ENCODE measurements at places on chromosomes 11 and 22. TPM values are rescaled to one million over a fixed set of nuclear protein-coding genes. Genes with fewer than 3 reads are reported as not detected.

CSF2RB gene
- total RNA-seq = 7.8 TPM

SCO2 gene
- 7.9 TPM for total RNA-seq

KCNE3 gene
- total RNA-seq = not detected

BTG4 gene
- total RNA-seq = not detected

NLRP14 gene
- 0.39 TPM for total RNA-seq
